ENCODE measurements at places on chromosomes 12 and 14.

DNA sequence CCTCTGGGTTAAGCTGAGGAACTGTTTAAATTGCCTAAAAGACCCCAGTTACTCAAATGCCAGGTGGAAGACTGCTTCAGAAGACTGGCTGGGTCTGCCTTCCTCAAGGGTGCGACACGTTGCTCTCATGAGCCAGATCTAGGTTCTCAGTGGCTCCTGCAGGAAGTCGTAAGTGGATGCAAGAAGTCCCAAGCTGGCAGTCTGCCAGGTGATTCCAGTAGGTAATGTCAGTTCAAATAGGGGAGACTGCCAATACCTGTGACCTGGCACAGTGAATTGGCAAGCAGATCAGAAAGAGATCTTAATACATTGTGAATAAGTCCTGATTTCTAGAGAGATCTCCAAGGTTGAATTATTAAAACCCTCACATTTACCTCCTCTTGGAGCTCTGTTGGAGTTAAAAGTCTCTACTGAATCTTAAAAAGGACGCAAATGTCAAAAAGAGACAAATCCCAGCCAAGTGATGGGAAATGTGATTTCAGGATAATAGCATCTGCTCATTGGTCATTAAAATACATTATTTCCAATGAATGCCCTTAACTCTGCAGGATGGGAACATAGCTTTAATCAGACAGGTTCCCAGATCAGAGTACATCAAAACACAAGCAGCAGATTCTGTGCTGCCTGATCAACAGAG, 98.8 kb upstream of the FRMD6 start:
- DNase-seq = no peak

DNA sequence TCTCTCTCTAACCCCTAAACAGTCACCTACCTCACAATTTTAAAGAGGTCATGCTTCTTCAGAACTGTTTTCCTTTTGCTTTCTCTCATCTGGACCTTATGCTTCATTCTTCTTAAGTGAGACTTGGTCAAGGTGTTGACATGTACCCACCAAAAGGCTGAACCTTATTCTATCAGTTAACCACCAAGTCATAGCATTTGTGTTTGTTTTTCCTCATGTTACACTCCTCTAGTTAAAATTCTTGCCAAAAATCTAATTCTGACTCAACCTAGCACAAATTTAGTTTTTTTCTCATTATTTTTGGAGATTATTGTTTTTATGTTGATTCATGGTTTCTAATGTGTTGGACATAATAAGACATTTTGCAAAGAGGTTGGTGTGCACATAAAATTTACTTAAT, 578.6 kb downstream of the SLC16A7 start:
- no peak for DNase-seq

DNA sequence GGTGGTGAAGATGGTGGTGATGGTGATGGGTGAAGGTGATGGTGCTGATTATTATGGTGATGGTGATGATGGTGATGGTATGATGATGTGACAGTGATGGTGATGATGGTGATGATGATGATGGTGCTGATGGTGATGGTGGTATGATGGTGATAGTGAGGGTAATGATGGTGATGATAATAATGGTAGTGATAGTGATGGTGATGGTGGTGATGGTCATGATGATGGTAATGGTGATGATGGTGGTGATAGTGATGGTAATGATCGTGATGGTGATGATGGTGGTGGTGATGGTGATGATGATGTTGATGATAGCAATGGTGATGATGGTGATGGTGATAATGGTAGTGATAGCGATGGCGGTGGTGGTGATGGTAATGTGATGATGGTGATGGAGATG, 197.9 kb upstream of the ALG10B start:
- DNase-seq = no peak

- DNase-seq = no peak
Observed at GRCh38 chr12:44247588-44247987, 411.7 kb downstream of the TMEM117 start.

- DNase-seq = no peak
Observed at GRCh38 chr12:77814386-77814785, 16.3 kb upstream of the NAV3 start.

DNA sequence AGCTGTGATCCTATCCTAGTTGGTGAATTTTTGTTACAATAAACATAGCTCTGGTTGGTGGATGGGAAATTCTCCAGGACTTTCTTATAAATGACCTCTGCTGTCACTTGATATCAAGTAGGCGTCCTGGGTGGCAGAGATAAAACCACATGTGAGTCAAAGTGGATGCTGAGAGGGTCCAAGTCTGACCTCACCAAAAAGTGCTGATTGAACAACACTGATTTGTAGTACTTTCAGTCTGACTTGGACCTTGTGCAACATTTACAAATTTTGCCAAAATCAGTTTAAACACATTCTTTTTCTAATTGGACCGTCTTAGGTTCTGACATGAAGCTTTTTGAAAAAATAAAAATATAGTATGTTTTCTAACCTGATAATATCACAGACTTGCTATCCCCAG, 585.6 kb downstream of the GALC start:
- DNase-seq = no peak

GRCh38 chr12:61750604-61751003, 509.6 kb upstream of the USP15 start:
- no peak for DNase-seq

DNA sequence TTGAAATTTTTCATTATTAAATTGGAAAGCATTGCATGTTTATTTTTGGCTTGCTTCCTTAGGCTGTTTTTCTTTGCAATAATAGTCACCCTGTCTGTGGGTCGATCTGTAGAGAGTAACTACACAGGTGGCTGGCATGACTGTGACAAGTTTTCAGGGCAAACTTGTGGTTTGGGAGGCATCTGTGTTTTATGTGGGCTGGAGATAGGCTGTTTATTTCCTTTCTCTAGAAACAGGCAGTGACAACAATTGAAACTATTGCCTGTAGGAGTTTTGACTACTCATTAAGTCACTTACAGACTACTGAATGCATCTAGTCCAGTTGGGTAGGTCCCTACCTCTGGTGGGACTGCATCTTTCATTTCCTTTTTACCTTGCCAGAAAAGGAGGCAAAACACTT, 155.6 kb downstream of the DYRK2 start:
- no peak for DNase-seq
